ENCODE measurements at places on chromosomes 2 and 18.

DNA sequence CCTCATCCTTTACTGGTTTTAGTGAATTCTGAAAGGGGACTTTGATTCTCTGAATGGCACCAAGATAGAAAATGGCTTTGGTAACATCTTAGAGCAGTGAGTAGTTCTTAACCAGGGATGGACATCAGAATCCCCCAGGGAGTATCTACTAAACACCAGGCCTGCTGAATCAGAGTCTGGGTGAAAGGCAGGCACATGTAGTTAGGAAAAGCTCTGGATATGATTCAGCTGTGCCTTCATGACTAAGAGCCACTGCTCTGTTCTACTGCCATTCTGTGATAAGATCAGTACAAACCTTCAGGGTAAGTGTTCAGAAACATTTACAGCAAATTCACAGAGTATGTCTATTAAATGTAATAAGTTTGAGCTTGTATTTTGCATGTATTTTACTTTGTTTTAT is 46.2 kb upstream of the B3GNT2 start:
- peak; percentile 95 for DNase-seq

- peak; percentile 21 for DNase-seq
Observed at GRCh38 chr18:68667121-68667520, 47.8 kb downstream of the TMX3 start.

- no peak for DNase-seq
Observed at GRCh38 chr18:9043581-9043980, 58.9 kb upstream of the NDUFV2 start.

DNA sequence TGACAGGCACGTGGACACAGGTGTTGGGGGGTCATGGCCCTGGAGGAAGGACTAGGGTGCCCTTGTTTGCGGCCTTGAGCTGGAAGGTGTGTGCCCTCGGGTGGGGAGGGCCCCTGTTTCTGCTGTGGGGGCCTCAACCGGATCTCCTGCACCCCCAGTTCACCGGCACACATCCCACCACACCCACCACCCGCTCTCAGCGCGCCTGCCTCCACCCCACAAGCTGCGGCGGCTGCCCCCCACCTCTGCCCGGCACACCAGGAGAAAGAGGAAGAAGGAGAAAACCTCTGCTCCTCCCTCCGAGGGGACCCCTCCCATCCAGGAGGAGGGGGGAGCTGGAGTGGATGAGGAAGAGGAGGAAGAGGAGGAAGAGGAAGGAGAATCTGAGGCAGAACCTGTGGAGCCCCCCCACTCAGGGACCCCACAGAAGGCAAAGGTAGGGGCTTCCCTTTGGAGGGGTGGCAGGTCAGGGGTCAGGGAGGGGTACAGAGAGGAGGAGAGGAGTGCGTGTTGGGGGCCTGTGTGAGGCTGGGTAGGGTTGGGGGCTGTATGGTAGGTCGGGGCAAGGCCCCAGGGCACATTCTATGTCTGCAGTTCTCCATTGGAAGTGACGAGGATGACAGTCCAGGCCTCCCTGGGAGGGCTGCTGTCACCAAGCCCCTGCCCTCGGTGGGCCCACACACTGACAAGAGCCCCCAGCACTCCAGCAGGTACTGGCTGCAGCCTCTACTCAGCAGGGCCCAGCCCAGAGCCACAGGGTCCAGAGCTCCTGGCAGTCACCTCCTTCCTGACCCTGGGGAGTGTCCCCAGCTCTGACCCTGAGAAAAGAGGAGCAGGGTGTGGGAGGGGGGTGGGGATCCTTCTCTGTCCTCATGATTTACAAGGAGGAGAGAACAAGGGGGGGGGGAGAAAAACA is 1.8 kb downstream of the SLC4A3 start:
- DNase-seq = no peak

DNA sequence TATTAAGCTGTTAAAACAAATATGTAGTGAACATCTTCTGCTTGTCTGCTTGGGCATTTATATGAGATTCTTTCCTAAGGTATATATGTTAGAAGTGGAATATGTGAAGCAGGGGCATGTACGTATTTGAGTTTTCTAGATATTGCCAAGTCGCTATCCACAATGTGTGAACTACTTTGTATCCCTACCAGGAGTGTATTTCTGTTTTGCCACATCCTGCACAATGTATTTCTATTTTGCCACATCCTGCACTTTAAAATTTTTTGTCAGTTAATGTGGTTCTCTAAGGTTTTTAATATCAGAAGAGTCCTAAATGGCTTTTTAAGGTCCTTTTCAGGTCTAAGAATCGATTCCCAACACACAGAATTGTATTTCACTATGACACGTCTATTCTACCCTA is 141.7 kb upstream of the ATP5MC3 start:
- DNase-seq = no peak

DNA sequence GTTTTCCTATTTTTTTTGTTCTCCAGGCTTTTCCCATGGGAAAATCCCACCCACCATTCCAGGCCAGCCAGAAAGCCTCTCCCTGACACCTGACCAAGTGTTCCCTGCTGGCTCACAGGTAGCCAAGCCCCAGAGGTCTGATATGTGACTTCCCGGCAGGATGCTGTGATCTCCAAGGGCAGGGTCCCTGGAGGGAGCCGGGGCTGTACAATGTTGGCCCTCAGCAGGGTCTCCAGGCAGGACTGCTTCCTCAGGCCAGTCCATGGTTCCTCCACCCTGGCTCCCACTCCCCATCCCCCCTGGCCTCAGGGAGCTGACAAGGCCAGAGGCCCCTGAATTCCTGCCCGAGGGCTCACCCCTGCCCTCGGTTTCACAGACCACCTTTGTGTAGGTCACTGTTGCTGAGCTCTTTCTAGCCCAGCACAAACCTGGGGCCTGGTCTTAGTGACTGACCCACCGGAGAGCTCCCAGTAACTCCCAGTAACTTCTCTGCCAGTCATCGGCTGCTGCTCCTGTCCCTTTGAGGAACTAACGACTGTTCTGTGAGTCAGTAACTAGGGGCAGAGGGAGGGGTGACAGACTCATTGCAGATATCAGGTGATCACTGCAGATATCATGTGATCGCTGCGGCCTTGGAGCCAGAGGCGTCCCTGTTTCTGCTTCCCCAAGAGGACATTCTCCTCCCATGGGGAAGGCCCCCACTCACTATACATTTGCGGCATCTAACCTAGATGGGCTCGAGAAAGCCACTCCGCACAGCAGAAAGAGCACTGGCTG is 38.7 kb downstream of the SDC1 start:
- peak; percentile 66 for DNase-seq

DNA sequence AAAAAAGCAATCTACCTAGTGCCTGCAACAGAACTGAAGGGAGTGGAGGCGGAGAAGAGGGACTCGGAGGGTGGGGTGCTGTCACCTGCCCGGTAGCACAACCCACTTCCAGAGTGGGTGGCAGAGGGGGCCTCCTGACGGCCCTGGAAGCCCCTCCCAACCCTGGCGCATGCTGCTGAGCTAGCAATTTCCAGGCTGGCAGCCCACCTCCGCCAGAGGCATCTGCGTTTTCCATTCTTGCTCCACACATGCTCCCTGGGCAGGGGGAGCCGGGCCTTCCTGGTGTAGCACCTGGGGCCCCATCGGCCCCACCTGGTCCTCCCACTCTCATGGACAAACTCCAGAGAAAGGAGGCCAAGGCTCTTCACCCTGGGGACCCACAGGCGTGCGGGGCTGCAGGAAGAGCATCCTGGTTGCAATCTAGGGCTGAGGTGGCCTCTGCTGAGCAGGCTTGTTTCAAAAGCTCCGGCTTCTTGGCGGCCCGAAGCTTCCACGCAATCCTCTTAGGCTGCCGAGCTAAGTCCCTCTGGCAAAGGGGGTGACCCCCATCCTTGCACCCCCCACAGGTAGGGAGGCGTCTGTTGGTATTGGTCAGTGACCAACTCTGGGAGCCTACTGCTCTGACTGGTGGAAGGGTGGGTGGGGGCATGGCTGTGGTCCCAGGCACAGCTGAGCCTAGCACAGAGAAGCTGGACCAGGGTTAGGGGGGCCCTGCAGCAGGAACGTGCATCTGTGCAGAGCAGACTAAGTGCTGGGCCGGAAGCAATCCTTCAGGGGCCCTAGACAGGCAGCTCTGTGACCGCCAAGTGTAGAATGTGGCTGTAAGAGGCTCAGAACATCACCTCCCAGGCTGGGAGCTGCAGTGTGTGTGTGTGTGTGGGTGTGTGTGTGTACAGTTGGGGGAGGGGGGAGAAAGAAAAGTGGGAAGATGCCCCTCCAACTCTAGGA is 2.6 kb downstream of the HS6ST1 start:
- DNase-seq = peak; percentile 53

GRCh38 chr2:179165356-179166000 is 99.2 kb downstream of the SESTD1 start:
- peak; percentile 11 for DNase-seq

DNA sequence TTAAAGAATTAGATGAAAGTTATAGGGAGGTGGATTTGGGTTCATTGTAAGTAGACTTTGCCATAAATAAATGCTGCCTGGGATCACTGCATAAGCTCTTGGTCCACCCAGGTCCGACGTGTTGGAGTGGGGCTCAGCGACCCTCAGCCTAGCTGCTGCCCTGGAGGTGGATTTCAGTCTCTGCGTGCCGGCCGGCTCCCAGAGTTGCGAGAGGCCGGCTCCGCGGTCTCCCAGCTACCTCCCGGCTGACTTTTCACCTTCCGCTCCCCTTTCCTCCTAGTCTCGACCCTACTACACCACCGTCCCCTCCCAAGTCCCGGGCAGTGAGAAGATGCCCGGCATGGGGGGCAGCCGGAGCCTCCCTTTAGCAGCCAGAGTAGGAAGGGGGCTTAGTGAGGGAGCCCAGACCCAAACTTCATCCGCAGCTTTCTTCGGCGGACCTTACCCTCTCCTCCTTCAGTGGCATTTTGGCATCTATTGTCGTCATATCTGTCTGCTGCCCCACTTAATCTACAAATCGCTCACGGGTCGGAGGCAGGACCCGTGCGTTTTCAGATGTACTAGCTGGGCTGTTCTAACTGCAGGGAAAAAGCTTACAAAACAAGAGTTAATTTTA is 8.1 kb downstream of the EMX1 start:
- no peak for DNase-seq

GRCh38 chr2:173050684-173051083 is 25.0 kb upstream of the MAP3K20 start:
- no peak for DNase-seq

DNA sequence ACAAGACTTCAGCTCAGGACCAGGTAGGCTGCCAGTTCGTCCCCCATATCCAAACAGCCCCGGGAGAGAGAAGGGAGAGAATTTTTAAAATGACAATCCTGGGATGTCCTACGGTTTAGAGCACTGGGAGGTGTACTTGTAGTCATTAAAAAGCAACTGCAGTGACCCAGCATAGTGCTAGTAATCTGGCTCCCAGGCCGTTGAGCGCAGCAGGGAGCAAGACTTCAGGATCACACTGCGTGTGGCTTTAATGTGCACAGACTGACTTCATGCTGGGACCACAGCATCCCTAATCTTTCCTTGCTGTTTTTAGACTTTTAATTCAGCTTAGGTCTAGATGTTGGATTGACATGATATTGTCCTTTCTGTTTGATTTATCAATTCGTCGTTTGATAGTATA is 219.3 kb upstream of the FOSL2 start:
- DNase-seq = no peak

- DNase-seq = no peak
Observed at GRCh38 chr2:240405684-240406313, 29.7 kb upstream of the GPC1 start.

All from fibroblast of lung (primary cell).